ENCODE measurements at places on chromosomes 3 and 15. TPM values are rescaled to one million over a fixed set of nuclear protein-coding genes. Genes with fewer than 3 reads are reported as not detected.

The MED12L gene
- polyA plus RNA-seq = 10.4 TPM

DNA sequence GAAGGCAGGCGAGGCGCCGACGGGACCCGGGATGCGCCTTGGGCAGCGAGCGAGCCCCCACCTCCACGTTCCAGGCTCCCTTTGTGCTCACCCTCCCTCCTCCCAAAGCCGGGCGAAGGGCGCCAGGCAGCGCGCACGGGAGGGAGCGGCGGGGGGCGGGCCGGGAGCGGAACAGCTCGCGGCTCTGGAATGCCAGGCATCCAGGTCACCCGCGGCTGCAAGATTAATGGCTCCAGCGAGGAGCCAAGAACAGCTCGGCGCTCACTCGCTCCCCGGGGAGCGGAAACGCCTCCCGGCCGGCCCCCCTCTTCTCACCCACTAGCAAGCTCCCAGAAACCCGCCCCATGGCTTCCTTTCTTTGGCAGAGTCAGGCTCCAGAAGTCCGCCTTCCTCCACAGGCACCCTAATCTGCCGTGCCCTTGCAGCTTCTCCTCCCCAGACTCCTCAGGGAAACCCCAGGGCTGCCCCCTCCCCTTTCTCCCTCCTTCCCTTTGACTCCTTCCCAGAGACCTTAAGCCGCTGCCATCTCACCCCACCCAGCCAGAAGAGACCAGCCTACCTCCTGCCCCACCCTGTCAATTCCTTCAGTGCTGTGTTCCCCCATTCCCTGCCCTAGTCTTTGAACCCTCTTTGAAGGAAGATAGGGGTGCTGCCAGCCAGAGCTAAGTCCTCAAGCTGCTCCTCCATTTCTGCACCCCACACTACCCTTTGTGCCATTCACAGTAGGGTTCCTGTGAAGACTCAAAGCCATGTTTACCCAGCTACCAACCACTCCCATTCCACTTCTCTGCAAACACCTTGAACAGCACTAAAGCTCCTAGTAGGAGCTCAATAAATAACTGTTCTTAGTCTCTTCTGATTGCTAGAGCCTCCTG, 9.9 kb downstream of the AMOTL2 start:
- DNase-seq = peak; percentile 94

GRCh38 chr3:61814674-61815073, 253.3 kb downstream of the PTPRG start:
- DNase-seq = no peak

- DNase-seq = no peak
Observed at GRCh38 chr3:18207226-18207625, 217.9 kb downstream of the SATB1 start.

- no peak for DNase-seq
Observed at GRCh38 chr3:23330568-23330967, 127.4 kb downstream of the UBE2E2 start.

GRCh38 chr3:8555725-8556472, 54.3 kb downstream of the LMCD1 start:
- DNase-seq = no peak

- DNase-seq = peak; percentile 97
Observed at GRCh38 chr3:13091898-13092611, 18.8 kb upstream of the IQSEC1 start.

DNA sequence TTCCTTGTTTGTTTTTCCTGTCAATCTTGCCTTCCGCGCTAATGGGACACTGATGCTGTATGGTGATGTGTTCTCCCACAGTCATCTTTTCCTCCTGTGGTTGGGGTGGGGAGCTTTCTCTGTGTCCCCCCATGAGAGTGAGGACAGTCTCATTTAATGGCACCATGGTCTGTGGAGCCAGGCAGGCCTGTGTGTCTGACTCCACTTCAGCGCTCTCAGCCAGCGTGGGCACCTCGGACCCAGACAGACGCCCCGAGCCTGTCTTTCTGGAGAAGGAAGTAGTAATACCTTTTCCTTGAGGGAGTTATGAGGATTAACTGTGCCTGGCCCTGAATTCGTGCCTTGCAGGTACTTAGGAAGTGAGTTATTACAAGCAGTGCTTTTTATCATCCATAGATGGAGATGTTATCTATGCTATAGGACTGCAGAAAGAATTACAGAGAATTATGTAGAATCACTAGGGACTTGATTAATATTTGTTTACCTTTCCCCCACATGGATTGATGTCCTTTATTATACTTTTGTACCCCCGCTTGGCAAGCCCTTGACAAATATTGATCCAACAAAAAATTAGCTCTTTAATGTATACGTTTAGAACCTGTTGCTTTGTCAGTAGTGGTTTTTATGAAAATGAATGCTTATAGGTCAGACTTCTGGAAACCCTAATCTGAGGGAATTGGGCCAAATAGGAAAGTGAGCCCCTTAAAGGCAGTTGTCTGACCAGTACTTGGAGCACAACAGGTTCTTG, 152.4 kb downstream of the PGPEP1L start:
- no peak for DNase-seq

- DNase-seq = no peak
Observed at GRCh38 chr15:82642656-82643055, 4.5 kb downstream of the CPEB1 start.

DNA sequence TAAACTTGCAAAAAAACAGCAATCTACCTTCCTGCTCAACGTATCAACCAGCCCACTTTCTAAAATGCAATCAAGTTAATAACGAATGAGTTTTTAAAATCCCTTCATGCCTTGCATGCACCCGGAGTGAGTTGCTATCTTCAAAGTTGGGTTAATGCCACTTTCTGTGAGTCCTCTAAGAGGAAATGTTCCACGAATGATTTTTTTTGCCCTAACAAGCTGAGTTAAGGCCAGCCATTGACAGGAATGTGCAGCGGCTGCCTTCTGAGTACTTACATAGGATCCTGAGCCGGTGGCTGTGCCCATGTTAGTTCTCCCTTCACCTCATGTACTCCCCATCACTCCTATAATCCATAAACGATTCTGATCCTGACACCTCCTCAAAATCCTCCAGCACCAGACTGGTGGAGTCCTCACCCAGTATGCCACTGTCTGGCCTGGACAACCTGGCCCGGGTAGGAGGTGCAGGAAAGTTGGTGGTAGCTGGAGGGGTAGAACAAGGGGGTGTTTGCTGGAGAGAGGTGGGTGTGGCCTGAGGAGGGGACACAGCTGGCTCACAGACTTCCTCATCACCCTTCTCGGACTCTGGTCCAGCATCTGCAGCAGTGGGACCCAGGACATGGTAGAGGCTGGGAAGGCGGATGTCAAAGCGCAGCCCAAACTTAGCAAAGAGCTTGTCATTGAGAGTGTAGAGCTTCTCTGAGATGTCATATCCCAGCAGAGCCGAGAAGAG, 12.4 kb downstream of the POPDC2 start:
- no peak for DNase-seq
